ENCODE measurements at places on chromosomes 12 and 14.

DNA sequence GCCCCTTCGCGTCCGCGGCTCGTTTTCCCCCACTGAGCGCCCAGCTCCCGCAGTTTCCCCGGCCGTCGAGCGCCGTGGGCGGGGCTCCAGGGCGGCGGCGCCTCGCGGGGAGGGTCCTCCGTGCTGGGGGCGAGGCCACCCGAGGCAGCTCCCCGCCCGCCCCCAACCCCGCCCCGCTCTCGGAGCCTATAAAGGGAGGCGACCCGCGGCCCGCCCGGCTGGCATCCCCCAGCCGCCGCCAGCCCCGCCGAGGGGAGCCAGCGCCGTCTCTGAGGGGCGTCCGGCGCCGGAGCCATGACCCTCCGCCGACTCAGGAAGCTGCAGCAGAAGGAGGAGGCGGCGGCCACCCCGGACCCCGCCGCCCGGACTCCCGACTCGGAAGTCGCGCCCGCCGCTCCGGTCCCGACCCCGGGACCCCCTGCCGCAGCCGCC is at the start of gene TAMALIN:
TSS of gene TAMALIN (plus strand) at position 221 of the 432 bp plus-strand sequence. CDS start at position 295, 74 bp downstream.
- no peak for DNase-seq

- no peak for DNase-seq
Measured at GRCh38 chr14:78974691-78975090, 804.5 kb downstream of the NRXN3 start.

- DNase-seq: no peak
Measured at GRCh38 chr14:71108398-71109119, 201.3 kb downstream of the PCNX1 start.

DNA sequence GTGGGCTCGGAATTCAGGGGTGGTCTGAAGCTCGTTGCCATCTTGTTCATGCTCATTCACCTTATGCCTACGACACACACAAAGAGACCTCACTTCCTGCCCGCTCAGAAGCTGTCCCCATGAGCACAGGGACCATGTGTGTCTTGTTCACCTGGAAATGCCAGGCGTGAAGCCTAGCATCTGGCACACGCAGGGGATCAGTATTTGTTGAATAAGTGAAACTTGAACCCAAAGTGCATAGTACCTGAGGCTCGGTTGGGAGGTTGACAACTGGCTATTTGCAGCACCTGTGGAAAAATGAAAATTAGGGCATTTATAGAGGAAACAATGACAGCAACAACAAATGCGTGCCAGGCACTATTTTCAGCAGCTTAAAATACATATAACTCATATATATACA is 5.4 kb downstream of the C12orf43 start:
- DNase-seq: no peak

GRCh38 chr14:94621358-94622134 is 9.4 kb downstream of the SERPINA3 start:
- no peak for DNase-seq

- no peak for DNase-seq
Measured at GRCh38 chr14:39303115-39303514, 69.4 kb downstream of the MIA2 start.

DNA sequence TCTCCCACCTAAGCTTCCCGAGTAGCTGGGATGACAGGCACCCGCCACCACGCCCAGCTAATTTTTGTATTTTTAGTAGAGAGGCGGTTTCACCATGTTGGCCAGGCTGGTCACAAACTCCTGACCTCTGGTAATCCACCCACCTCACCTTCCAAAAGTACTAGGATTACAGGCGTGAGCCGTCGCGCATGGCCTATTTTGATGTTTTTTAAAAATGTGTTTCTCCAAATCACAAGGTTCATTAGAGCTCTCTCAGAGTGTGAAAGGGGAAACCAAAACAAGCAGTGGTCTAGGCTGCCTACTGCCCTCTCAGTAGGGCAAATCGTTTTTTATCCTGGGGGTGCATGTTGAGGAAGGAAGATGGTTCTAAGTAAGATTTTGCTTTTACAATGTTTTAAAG is 211.5 kb downstream of the PIK3C2G start:
- no peak for DNase-seq
